Activated CD4-positive, alpha-beta T cell treated with anti-CD3 and anti-CD28 coated beads, Interleukin-2, Interleukin-6, amounts not matched to agents 100 ng/mL and 50 ng/mL, durations not matched to agents 16 hours and 8 hours (primary cell): ENCODE measurements at places on chromosomes 5 and 9.

GRCh38 chr9:129597355-129598088 is 23.4 kb downstream of the C9orf50 start:
- no peak for DNase-seq

DNA sequence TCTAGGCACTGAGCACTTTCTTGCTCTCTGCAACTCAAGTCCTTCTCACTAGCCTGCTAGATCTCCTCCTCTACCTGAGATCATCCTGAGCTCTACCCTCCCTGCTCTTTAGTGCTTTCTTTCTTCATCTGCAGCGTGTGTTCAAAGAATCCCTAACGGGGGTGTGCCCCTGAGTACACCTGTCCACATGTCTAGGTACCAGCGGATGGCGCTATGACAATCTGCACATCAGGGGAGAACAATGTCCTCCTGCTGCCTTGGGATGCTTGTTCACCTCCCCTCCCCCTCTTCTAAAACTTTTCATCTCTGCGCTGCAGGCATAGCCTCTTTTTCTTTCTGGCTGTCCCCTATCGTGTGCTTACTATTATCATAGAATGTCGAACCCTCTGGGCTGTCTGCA is 42.7 kb downstream of the PTPN3 start:
- no peak for DNase-seq

DNA sequence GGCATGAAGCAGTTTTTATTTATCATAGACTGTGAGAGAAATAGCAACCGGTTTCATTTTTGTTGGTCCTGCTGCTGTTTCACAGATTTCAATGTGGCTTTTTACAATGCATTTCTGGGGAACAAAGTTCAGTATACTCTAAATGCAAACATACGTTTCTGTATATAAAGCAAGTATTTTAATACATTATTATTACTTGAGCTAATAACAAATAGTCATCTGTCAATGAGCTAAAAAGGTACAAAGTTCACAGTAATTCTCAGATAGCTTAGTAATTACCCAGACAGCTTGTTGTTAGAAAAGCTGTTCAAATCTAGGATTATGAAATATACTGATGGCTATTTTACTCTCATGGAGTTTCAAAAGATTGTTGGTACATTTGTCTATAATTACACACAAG is 50.8 kb downstream of the PBX3 start:
- DNase-seq: no peak

DNA sequence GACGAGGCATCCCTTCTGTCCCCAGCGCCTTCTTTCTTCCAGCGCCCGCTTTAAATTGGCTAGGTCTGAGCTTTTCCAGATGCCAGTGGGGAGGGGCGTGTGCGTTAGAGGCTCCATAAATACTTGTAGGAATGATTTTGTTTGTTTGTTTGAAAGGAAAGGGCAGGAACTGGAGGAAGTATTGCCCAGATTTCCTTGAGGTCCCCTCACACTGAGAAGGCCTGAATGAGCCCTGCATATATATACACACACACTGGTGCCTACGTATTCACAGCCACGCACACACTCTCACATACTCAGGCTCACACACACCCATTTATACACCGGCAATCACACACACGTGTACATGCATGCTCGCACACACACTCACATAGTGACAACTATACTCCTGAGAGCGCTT is 1.0 kb upstream of the SLIT3 start:
- no peak for DNase-seq

DNA sequence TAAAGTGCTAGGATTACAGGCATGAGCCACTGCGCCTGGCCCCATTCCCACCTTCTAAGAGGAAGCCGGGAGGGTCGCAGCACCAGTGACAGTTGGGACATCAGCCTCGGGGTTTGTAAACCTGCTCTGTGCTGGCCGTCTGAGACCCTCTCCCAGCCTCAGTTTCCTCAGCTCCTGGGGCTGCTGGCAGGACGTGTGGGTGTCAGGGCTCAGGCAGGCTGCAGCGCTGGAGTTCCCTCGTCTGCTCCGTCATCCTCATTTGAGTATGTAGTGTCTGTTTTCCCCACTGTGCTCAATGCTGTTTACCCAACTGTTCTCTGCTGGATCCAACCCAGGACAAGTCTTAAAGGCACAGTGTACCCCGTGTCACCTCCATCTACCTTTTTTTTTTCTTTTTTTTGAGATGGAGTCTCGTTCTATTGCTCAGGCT is 2.0 kb upstream of the NINJ1 start:
- no peak for DNase-seq

DNA sequence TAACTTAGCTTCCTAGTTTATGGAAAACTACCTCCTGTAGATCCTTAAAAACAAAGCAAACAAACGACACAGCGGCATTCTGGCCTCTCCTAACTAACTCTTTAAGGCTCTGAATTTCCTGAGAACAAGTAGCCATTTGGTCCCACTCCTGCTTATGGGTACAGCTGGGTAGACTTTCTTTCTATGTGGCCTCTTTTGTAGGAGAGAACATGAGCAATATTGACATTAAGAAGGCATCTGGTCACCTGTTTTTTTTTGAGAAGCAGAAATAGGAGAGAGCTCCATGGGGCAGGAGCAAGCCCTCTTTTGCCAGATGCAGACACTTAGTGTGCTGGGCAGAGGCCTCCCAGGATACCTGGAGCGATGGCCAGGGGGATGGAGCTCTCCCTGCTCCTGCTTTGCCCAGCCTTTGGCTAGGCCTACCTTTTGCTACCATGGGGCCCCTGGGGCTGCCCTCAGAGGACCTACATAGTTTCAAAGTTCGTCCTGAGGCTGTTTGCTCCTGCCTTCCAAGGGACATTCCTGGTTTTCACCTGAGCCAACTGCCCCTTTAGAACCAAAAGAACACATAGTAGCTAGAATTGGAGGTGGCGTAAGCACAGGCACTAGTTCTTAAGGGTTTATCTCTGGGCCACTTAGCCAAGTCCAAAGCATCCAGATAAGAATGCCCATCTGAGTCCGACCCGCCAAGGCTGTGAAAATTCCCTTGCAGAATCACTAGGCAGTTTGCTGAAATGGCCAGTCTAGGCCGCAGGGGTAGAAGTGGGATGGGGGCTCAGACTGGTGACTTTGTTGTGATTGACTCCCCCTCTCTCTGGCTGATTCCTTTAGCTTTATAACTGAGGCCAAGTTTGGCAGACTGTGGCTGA is 2.4 kb upstream of the STC2 start:
- DNase-seq: no peak

DNA sequence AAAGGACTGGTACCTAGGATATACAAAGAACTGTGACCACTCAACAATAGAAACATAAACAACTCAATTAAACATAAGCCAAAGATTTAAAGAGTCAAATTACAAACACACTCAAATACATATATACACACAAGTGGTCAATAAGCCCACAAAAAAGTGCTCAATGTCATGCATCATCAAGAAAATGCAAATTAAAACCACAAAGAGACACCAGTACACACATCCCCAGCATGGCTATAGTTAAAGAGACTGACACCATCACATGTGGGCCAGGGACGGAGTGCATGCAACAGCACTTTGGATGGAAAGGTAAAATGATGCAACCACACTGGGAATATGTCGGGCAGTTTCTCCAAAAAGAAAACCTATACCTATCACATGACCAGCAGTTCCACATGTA is 89.7 kb downstream of the CAAP1 start:
- DNase-seq: no peak

DNA sequence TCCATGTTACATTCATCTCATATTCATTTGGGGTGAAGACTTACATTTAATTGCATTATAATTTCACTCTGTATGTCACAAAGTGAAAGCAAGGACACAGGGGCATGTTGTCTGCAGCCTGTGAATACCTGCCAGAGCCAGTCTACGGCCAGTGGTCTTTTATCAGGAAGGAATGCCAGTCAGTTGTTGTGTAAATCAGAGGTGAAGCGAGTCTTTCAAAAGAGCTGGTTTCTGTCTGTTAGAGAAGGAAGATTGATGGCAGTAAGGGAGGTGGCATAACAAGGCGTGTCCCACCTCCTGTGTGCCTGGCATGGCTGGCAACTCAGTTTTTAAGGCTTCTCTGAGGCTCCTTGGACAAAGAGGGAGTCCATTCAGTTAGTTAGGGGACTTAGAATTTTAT is 18.1 kb upstream of the SYK start:
- DNase-seq: no peak

- DNase-seq: no peak
Observed at GRCh38 chr9:97411440-97411788, 482 bp upstream of the TDRD7 start.

DNA sequence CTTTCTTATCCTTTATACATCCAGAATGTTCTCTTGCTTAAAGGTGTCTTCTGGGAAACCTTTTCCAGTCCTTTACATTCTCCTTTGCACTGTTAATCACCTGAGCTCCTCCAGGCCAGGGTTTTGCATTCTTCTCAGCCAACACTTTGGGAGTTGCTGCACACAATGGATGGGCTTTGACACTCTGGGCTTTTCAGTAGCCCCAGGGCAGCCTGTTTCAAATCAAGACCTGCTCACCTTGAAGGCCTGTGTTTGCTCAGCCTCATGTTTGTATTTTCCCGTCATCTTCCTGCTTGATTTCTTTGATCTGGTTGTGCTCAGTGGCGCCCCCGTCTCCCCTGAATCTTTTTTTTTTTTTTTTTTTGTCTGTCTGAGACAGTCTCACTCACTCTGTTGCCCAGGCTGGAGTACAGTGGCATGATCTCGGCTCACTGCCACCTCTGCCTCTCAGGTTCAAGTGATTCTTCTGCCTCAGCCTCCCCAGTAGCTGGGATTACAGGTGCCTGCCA is 41.0 kb downstream of the DMRT1 start:
- DNase-seq: no peak

GRCh38 chr5:144048259-144048856 is 122.1 kb downstream of the YIPF5 start:
- no peak for DNase-seq

- no peak for DNase-seq
Observed at GRCh38 chr5:108459769-108460168, 77.9 kb upstream of the FBXL17 start.

DNA sequence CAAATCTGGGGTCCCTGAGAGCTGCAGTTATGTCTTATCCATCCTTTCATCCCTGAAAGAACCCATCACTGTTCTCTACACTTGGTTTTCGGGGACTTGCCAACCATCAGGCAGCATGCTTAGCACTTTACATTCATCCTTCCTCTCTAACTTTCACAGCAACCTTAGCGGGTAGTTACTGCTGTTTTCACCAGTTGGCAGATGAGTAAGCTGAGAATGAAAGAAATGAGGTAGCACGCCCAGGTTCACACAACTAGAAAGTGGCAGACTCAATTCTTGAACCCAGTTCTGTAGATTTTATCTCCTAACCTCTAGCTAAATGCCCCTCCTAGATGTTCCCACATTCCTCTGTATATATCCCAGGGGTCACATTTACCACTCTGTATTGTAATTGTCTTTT is 342.0 kb upstream of the WWC1 start:
- DNase-seq: peak; percentile 3

DNA sequence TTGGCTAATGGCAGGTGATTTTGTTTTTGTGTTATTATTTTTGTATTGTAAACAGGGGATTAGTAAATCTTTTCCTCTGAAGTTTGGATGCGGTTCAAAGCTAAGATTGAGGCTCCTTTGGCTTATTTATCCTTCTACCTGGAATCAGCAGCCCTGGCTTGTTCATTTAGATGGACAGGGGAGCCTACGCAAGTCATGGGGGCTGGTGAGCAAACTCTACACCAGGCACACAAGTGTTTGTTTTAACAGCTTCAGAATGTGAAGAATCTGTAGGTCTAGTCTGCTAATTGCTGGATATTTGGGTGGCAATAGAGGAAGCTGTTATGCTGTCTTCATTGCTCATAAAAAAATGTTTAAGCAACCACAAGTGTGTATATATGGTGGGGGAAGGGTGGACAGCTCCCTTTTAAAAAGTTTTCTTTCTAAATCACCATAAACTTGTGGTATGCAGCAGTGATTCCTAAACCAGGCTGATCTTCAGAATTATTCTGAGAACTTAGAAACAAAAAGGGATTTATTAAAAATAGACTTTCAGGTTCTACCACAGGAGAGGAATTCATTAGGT is 20.7 kb downstream of the ZNF462 start:
- DNase-seq: no peak

GRCh38 chr9:91360551-91361290 is 997 bp downstream of the AUH start:
- no peak for DNase-seq

GRCh38 chr5:108216890-108217289 is 165.0 kb downstream of the FBXL17 start:
- no peak for DNase-seq

- no peak for DNase-seq
Observed at GRCh38 chr9:2780846-2781245, 63.0 kb downstream of the PUM3 start.

- DNase-seq: no peak
Observed at GRCh38 chr9:100394816-100395215, 32.1 kb upstream of the MSANTD3 start.

DNA sequence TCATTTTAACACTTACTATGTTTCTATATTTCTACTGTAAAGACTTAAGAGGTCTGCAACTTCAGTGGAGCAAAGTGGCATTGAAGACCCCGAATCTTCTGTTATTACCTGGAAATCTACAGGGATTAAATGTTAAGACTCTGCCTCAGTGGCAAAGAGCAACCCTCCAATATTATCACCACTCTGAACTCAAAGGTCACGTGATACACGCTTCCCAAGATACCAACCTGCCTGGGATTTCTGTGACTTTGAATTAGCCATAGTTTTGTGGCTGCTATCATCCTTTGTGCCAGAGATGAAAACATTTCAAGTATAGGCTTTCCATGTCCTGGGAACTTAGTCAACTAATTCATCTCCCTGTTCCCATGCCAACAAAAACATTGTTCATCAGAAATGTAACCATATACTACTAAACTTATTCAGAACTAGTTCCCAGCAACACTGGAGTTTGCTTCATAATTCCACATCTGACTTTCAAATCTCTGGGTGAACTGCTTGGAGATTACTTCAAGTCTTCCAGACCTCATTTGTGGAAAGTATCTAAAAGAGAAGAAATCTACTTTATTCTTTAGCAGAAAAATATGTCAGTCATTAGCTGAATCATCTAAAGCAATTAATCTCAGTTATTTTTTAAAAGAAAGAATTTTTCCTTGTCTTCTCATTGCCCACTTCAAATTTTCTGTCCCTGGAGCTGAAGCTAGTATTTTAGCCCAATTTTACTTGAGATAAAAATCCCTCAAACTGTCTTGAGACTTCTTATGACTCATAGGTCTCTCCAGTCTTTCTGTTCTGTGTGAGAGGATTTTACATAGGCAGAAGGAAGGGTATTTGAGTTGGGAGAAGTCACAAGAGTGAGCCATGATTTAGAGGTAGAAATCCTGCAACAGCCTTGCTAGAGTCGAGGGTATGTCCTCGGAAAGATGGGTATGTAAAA is 83.0 kb downstream of the ZNF462 start:
- no peak for DNase-seq

- no peak for DNase-seq
Observed at GRCh38 chr9:110186254-110186653, 21.7 kb downstream of the C9orf152 start.

- no peak for DNase-seq
Observed at GRCh38 chr5:110968246-110969005, 103.1 kb upstream of the TSLP start.

DNA sequence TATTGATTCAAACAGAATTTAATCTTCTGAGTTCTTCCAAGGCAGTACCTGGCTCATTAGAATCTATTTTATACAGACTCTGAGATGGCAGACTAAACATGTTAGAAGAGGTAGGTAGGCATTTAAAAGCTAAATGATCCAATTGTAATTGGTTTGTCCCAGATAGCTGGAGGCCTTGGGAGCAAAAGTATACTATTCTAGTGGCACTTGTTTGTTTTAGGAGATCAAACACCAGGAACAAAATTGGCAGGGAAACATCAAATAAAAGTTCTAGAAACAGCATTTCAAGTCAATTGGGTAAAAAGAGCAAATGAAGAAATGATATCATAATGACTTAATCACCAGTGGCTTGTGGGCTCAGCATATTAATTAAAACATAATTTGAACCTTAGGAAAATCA is 521.4 kb downstream of the PRR16 start:
- DNase-seq: no peak
